ENCODE measurements at places on chromosomes 2 and 18.

- peak; percentile 35 for DNase-seq
Measured at GRCh38 chr2:213932-214693, 49.7 kb downstream of the SH3YL1 start.

- peak; percentile 87 for DNase-seq
Measured at GRCh38 chr2:237291138-237291792, 122.7 kb downstream of the COL6A3 start.

DNA sequence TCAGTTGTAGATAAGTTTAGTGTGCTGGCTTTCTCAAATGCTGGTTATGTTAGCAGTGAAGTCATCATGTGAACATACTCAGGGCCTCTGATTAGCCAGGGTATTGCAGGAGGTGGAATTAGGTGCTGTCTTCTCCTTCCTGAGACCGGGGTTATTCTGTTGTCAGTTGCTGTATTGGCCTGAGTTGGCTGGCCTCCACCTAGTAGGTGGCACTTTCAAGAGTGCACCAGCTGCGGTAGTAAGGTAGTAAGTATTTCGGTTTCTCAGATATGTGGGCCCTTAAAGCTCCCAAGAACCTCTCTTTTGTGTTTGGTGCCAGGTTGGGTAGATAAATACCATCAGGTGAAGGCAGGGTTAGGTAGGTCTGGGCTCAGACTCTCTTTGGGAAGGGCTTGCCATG lies 1430.5 kb upstream of the CELF4 start:
- DNase-seq = no peak

GRCh38 chr2:43824951-43825493 lies 13.6 kb downstream of the ABCG5 start:
- no peak for DNase-seq

DNA sequence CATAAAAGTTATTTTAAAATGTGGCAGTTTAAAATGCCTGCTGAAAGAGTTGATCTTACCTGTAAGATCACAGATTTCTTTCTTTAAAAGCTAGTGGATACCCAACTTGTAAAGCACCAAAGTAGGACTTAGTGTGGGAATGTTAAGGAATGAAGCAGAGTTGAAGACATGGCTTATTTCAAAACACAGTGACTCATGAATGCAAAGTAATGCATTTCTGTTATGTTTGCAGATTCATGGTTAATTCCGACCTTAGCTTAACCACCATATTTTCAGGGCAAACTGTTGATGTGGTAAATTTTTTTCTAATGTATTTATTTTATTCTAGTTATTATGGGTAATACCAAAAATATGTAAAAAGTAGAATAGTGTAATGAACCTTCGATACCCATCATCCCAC lies 206.8 kb upstream of the FOSL2 start:
- peak; percentile 24 for DNase-seq

Measured in GM03348 (cell line).